Hippocampal formation (tissue), 2 donors: ENCODE measurements at places on chromosomes 4 and X.
A peak's percentile ranks its signal among the peaks of the same experiment; 100 is the strongest.

GRCh38 chr4:108013327-108013726 is 23.6 kb downstream of the HADH start:
- no peak for DNase-seq

GRCh38 chrX:19332983-19333382 is 10.7 kb upstream of the PDHA1 start:
- peak; percentile 5 for DNase-seq

DNA sequence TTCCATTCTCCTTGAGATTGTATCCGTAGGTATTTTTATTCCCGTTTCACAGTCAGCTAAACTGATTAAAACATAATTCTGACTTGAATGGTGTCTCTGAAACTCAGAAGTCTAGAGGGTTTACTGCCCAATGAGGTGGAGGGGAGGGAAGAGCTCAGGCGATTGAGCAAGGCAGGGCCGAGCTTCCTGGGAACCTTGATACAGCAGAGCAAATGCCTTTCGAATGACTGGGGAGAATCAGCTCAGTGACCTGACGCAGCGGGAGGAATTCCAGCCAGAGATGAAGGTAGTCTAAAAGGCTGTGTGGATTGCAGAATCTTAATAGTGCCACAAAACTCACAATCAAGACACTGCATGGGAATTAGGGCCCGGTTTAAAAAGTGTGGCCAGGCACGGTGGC is 233.6 kb downstream of the EVC2 start:
- DNase-seq: no peak

- no peak for DNase-seq
Measured at GRCh38 chr4:145860446-145860845, 78.2 kb downstream of the ZNF827 start.

- no peak for DNase-seq
Measured at GRCh38 chr4:129358571-129358970, 262.6 kb downstream of the C4orf33 start.

DNA sequence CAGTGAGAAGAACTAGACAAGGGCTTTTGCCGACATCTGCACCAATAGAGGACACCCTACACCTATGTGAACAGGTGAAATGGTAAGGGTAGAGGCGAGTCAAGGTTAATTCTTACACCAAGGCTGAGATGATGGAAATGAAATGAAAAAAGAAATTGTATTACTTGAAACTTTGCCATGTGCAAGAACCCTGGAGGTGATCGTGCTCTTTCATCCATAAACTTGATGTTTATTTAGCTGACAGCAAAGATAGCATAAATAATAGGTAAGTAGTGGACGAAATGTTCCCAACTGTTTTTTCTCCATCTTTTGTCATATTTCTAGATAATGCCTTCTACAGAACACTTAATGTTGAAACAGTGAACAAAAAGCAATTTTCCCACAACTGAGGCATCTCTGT is 162.5 kb downstream of the BANK1 start:
- no peak for DNase-seq

- DNase-seq: no peak
Measured at GRCh38 chr4:68948044-68948743, 3.4 kb downstream of the UGT2A3 start.

GRCh38 chr4:176186067-176186466 is 9.3 kb downstream of the SPATA4 start:
- DNase-seq: no peak

- DNase-seq: peak; percentile 1
Measured at GRCh38 chrX:64975491-64975890, 759 bp downstream of the ZC4H2 start.
